ENCODE measurements at places on chromosomes 4 and X.

GRCh38 chr4:70280567-70280966 lies 38.2 kb downstream of the CSN3 start:
- DNase-seq: no peak

DNA sequence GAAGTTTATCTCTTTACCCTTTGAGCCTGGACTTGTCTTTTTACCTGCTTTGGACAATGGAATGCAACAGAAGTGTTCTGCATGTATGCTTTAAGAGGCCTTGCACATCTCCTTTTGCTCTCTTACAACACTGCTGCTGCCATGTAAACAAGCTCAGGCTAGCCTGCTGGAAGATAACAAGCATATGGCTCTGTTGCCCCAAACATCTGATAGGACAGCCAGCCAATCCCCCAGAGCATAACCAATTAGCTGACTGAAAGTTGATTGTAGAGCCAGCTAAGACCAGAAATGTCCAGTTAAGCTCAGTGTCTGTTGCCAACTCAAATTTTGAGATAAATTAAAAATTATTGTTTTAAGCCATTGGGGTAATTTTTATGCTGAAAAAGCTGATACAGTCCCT lies 510.6 kb upstream of the CNKSR2 start:
- no peak for DNase-seq

DNA sequence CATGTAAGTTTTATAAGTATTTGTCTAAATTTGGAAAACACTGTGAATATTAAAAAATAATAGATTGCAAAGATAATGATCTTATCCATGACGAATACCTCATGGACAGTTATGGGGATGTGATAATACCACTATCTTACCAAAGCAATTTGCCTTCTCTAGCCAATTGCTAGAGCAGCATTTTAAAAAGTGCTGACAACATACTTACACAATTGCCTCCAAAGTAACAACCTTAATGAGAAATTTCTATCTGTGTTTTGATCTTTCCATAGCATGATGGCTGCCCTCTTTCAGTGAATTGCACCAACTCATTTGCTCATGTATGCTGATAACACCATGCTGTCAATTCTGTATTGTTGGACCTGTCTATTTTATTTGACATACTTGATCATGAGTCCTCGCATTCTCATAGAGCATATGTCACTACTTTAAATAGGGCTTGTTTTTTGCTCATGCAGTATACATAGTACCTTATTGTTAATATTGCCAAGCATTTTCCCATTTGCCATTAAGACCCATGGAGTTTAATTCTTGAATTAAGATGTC lies 87.2 kb downstream of the MMRN1 start:
- DNase-seq: no peak

- no peak for DNase-seq
Measured at GRCh38 chrX:46803140-46803539, 33.7 kb upstream of the RP2 start.

DNA sequence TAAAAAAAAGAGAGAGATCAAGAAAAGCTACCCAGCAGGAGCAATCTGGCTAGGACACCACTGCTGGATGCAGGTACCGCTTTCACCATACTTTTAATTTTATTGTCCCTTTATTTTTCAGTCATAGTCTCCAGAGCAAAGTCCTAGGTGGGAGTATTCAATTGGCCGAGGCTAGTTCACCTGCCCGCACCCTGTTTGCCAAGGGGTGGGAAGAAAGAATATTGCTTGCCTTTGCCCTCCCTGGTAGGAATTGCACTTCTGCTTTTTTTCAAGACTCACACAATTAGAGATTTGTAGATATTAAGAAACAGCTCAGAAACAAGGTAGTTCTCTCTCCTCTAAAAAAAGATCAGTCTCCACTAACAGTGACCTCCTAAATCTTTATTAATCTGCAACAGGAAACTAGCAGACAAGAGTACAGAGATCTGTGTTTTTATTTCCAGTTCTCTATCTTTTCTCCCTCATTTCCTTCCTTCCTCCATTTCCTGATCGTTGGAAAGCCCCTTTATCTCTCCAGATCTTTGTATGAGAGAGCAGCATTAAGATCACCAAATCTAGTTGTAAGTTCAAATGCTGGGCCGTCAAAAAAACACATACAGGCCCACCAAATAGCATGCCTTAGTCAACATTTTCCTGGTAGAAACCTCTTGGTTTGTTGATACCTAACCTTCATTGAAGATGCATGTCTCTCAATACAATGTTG lies 9.4 kb upstream of the RPGR start:
- DNase-seq: no peak

- DNase-seq: peak; percentile 32
Measured at GRCh38 chrX:13937370-13938050, 92.2 kb downstream of the GEMIN8 start.

DNA sequence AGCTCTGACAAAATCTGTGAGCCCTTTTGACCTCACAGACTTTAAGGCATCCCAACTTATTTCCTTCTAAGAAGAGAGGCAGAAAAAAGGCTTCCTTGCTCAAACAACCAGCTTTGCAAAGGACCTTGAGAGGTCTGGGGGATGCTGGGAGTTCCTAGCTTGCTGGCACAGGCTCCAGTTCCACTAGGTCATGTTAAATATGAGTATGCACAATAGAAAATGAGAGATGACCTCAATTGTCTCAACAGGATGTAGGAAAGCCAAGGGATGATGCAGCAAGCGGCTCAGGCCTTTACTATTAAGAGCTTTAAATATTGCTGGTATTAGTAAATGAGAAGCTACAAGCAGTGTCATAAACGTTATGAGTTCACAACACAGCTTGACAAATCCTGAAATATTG lies 13.3 kb upstream of the ZNF827 start:
- DNase-seq: no peak

GRCh38 chr4:110106931-110107296 lies 91.5 kb downstream of the ELOVL6 start:
- peak; percentile 42 for DNase-seq

DNA sequence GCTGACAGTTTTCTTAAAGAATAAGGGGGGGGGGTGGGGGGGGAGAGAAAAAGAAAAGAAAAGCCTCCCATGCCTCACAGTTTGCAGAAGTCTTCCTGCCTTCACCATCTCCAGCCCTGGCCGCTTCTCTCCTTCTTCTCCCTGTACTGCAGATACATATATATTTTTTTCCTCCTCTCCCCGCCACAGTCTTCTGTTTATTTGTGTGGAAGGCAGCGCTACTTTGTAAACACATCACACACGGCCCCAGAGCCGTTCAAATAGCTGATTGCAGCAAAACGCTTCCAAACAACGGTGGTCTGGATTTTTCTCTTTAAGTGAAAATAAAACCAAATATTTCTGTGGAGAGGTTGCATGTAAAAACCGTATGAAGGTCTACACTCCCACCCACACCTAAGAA lies 732 bp downstream of the NLGN4X start:
- DNase-seq: no peak

DNA sequence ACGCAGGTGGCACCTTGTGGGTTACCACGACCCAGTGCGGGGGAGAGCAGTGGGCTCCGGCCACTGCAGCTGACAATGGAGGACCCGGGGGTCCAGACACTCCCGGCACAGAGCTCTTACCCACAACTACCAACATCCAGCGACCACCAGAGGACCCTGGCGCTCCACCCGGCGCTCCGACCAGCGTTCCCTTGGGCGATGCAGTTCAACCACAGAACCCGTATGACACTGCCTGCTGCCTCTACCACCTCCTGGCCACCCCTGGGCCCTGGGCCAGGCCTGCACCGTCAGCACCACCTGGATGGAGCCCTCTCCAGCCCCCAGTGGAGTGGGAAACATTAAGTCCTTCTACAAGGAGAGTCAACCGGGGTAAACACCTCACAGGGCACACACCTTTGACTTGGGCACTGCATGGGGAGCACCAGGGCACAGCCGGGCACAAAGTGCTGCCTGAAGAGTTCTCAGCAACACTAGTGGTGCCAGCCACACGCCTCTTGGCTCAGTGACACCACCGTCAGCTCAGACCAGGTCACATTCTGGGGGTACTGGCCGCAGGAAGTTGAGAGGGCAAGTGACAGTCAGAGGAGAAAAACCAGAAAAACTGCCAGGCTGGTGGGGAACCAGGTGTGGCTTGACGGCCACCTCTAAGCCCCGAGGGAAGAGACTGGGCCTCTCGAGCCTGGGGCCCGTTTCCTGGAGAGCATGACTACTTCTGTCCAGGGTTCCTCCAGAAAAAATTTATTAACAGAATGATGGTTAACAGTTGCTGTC lies 2.6 kb downstream of the CTBP1 start:
- DNase-seq: no peak

GRCh38 chrX:40153345-40154249 lies 55.8 kb upstream of the BCOR start:
- peak; percentile 40 for DNase-seq

GRCh38 chr4:40570348-40571077 lies 59.2 kb downstream of the RBM47 start:
- no peak for DNase-seq

DNA sequence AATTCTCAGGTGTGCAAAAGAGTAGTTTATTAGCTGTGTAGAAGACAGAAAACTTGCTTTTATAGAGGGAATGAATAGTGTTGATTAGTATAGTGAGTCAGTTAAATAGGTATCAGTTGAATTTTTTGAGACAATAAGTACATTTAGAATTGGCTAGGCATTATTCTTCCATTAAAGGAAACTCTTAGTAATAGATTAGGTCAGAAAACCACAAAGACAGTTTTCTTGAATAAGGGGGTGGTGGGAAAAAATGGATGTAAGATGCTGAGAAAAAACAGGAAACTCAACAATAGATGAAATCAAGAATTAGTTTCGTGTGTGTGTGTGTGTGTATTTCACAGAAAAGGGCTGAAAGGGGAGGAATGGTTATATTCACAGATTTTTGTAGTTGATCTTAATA lies 16.8 kb downstream of the CD38 start:
- no peak for DNase-seq

DNA sequence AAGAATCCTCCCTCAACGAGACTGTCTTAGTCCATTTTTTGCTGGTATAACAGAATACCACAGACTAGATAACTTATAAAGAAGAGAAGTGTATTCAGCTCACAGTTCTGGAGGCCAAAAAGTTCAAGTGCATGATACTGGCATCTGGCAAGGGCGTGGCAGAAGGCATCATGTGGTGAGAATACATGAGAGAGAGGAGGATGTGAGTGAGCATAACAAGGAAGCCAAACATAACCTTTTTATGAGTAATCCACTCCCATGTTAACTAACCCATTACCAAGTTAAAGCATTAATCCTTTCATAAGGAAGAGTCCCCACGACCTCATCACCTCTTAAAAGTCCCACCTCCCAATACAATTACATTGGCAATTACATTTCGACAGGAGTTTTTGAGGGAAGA lies 504.6 kb downstream of the IQCM start:
- no peak for DNase-seq

- peak; percentile 36 for DNase-seq
Measured at GRCh38 chr4:47533689-47534347, 48.7 kb downstream of the ATP10D start.

DNA sequence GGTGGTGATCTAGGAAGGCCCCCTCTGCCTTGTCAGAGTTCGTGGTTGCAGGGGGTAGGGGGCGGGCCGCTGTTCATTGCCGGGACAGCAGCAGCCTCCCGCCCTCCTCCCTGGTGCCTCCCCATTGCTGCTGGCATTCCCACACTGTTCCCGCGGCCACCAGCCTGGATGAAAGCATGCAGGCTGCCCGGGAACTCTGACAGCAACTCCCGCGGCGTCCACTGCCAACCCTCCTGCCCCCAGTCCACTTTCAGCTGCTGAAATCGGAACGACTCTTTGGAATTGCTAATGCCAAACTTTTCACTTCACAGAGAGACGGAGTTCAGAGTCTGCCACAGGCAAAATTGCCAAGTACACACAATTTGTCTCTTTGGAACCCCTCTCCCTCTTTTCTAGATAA lies 121.9 kb downstream of the BEND2 start:
- no peak for DNase-seq

- no peak for DNase-seq
Measured at GRCh38 chr4:163736876-163737275, 242.4 kb downstream of the TMA16 start.

- DNase-seq: no peak
Measured at GRCh38 chrX:24357106-24357505, 3.3 kb upstream of the SUPT20HL1 start.

DNA sequence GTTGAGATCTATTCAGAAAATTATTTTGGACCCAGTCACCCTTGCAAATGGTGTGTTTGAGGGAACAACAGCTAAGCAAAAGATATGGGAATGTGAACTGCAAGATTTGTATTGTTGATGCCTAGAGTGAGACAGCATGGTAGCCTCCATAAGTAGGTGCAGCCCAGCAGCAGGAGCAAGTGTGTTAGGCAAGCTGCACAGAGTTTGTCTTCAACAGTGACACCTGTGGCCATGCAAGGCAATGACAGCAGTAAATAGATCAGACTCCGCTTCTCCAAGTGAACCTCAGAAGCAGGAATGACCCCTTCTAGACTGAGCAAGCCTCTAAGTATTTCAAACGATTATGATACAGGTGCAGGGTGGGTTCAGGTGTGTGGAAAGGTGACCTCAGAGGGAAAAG lies 133.4 kb upstream of the MSX1 start:
- no peak for DNase-seq

DNA sequence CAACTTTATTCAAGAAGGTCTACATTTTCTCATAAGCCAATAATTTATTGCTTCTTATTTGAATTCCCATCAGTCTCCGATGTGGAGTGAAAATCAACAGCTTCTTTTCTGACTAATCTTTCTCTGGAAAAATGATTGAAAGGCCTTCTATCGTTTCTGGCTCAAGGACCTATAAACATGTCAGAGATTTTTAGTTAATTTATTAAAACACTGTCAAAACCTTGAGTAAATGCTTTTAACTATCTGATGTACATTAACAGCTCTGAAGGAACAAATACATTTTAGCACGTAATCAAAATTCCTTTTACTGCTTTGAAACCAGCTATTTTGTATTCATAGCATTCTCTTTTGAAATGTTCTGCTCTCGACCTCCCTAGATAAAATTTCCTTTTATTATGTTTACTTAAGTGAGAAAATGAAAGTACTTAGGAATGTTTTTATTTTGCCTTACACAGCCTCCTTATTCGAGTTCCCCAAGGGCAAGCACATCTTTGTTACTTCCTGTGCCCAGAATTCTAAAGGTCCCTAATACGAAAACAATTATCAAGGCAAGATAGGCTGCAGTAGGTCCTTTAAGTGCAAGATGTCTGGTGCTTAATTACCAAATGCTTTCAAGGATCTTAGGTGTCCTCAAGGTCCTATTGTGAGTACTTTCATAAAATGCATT lies 3.1 kb upstream of the ZFX start:
- DNase-seq: peak; percentile 17

- DNase-seq: no peak
Measured at GRCh38 chr4:183658362-183659028, 490 bp downstream of the RWDD4 start.

DNA sequence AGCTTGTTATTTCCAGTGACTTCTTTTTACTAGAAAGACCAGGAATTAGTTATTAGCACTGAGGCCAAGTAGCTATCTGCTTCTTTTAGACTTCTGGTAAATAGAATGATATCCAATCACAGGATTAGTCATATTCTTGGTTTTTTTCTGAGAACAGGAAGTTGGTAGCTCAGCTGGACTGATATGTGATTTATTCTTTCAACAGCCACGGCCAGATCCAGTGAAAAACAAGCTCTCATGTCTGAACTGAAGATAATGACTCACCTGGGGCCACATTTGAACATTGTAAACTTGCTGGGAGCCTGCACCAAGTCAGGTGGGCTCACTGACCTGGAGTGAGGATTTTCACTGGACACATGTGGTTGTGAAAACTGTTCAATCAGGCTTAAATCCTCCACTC lies 48.6 kb downstream of the PDGFRA start:
- DNase-seq: peak; percentile 82
